ENCODE measurements at places on chromosomes 6 and 20.

GRCh38 chr20:49541733-49542513 lies 26.0 kb downstream of the PTGIS start:
- peaks cover 16% of the 10 kb centered on the region for H3K27me3 ChIP-seq
- no peaks in the 10 kb centered on the region for H3K4me1 ChIP-seq
- no peak overlapping the region for H3K27ac ChIP-seq
- DNase-seq: peak; percentile 63

DNA sequence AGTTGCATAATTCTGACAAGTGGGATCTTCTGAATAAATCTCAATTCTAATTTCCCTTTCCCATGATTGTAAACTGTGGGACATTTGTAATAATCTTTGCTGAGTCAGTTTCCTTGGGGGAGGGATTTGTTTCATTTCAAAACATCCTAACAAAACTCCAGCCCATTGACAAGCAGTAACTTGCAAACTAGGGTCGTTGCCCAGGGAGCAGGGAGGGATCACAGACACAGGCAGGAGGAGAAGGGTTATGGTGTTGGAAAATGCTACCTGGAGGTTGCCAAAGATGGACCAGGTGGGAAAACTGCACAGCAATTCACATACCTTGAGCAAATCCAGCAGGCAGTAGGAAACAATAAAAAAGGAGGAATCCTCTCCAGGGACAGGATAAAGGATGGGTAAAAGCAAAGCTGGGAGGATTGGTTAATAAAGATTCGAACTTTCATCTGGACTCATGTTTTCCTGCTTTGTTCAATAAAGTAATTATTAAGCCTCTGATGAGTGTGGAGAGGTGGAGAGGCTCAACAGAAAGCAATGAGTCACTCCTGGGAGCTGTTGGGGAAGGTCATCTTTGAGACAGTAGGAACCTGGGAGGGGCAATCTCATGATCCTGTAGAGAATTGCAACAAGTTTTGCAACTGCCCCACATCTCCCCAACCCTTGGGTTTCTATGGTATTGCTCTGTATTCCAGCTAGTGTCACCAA lies 87.3 kb upstream of the AKIRIN2 start:
- peak overlapping the region; percentile 64 for H3K4me3 ChIP-seq
- H3K4me1 ChIP-seq: peaks cover 19% of the 10 kb centered on the region
- H3K36me3 ChIP-seq: no peaks in the 10 kb centered on the region
- H3K27ac ChIP-seq: peak overlapping the region; percentile 54
- DNase-seq: peak; percentile 49

DNA sequence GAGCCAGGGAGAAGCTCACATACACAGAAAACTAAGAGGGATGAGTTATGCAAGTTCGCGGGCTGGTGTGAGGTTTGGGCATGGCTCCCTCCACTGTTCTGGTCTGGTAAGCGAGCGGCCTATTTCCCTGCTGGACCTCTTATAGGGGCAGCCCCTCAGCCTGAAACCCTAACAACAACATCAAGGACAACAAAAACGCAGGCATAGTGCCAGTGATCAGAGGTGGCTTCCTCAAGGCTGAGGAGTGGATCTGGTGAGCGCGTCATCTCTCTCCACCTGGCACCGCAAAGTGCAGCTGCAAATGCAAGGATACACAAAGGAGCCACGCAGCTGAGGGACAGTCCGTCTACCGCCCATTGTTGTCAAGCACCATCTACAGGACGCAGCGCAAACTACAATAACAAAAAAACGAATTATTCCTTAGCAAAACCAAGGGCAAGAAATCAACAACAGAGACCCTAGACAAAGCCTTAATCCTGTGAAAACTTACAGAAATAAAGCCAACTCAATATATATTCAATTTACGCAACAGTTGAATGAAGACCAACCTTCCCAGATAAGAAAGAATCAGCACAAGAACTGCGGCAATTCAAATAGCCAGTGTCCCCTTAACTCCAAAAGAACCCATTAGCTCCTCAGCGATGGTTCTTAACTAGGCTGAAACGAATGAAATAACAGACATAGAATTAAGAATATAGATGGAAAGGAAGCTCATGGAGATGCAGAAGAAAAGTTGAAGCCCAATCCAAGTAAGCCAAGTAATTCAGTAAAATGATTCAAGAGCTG lies 9.2 kb upstream of the DEFB110 start:
- H3K4me3 ChIP-seq: no peak overlapping the region
- H3K36me3 ChIP-seq: no peaks in the 10 kb centered on the region
- H3K27ac ChIP-seq: no peak overlapping the region
- no peaks in the 10 kb centered on the region for H3K4me1 ChIP-seq
- H3K27me3 ChIP-seq: no peaks in the 10 kb centered on the region
- DNase-seq: no peak

DNA sequence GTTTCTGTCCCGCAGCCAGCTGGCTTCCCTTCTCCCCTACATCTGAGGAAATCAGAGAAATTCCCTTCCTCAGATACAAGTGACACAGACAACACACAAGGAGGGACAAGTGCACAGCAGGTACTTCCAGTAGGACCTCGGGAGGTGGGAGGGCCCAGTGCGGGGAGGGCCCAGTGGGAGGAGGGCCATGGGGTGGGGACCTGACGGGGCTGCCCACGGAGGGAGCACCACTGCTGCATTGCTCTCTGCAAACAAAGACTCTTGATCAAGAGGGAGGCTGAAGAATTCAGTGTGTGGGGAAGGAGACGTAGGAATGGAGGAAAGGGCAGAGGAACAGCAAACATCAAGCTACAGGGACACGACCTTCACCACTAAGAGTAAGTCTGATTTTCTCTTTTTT lies 9.0 kb downstream of the TAP2 start:
- peaks cover 10% of the 10 kb centered on the region for H3K4me1 ChIP-seq
- H3K27me3 ChIP-seq: 0 out of 2 replicates have a peak, but pooled peaks cover 2% of the 10 kb centered on the region
- no peak overlapping the region for H3K27ac ChIP-seq
- DNase-seq: no peak

- H3K36me3 ChIP-seq: peaks cover 7% of the 10 kb centered on the region
- H3K4me3 ChIP-seq: no peak overlapping the region
- peaks cover 42% of the 10 kb centered on the region for H3K4me1 ChIP-seq
- no peak overlapping the region for H3K27ac ChIP-seq
- peaks cover 4% of the 10 kb centered on the region for H3K27me3 ChIP-seq
- DNase-seq: no peak
These were observed 81.1 kb downstream of the PRDM1 start for GRCh38 chr6:106167096-106167814.

DNA sequence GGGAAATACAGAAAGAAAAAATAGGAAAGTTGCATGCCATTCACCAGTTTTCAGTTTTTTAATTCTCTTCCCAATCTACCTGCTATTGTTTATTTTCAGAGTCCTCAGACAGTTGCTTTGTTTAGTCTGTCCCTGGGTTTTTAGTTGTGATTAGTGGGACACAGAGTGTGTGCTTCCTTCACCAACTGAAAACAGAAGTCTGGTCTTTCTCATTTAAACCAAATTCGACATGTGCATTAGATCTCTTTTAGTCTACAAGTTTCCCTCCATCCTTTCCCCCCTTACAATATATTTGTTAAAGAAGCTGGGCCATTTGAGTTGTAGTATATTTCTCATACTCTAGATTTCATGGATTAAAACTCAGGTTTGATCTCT lies 58.7 kb upstream of the STMND1 start:
- DNase-seq: no peak
- H3K27me3 ChIP-seq: peaks cover 2% of the 10 kb centered on the region
- peaks cover 4% of the 10 kb centered on the region for H3K36me3 ChIP-seq
- H3K27ac ChIP-seq: no peak overlapping the region
- peaks cover 59% of the 10 kb centered on the region for H3K4me1 ChIP-seq
- H3K4me3 ChIP-seq: no peak overlapping the region

- DNase-seq: peak; percentile 64
- peak overlapping the region; percentile 87 for H3K27ac ChIP-seq
- H3K27me3 ChIP-seq: peaks cover 3% of the 10 kb centered on the region
These were observed 67.7 kb downstream of the PYGB start for GRCh38 chr20:25315418-25316210.

DNA sequence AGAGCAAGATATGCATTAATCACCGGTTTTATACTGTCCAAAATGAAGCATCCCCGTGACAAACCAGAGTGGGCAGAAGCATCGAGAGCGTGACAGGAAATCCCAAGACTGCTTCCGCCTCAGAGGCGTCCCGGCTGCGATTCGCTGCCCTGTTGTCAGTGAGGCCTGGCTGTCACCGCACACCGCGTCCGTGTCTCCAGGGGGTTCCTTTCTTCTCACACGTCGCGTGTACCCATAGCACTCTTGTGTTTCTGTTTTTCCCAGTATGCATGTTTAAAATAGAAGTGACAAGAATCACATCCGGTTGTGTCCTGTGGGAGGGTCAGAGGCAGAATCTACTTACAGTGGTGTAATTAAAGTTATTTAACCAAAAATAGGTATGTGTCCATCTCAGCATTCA lies 8.3 kb upstream of the ADRM1 start:
- H3K27ac ChIP-seq: no peak overlapping the region
- H3K4me3 ChIP-seq: no peak overlapping the region
- H3K36me3 ChIP-seq: peaks cover 8% of the 10 kb centered on the region

GRCh38 chr6:167706313-167707109 lies 120.2 kb upstream of the AFDN start:
- peaks cover 8% of the 10 kb centered on the region for H3K36me3 ChIP-seq
- no peak for DNase-seq
- H3K4me1 ChIP-seq: no peaks in the 10 kb centered on the region
- peaks cover 2% of the 10 kb centered on the region for H3K27me3 ChIP-seq

GRCh38 chr20:58569241-58570125 lies 54.3 kb upstream of the APCDD1L start:
- H3K27me3 ChIP-seq: peaks cover 9% of the 10 kb centered on the region
- H3K36me3 ChIP-seq: no peaks in the 10 kb centered on the region
- no peak overlapping the region for H3K4me3 ChIP-seq
- no peak overlapping the region for H3K27ac ChIP-seq
- peaks cover 24% of the 10 kb centered on the region for H3K4me1 ChIP-seq
- DNase-seq: no peak

GRCh38 chr6:66321017-66321416 lies 614.0 kb upstream of the EYS start:
- no peaks in the 10 kb centered on the region for H3K27me3 ChIP-seq
- no peak for DNase-seq
- H3K27ac ChIP-seq: no peak overlapping the region

DNA sequence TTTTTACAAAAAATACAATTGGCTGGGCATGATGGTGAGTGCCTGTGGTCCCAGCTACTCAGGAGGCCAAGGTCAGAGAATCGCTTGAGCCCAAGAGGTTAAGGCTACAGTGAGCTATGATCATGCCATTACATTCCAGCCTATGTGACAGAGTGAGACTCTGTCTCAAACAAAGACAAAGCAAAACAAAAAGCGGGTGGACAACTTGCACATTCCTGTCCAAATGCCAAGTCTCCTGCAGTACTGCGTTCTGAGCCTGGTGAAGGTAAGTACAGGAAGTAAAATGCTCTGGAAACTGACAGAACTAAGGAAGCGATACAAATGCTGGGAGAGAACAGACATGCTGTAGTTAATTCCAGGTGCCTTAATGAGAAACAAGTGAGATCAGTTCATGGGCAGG lies 20.4 kb upstream of the TMEM242 start:
- peaks cover 4% of the 10 kb centered on the region for H3K36me3 ChIP-seq
- no peak for DNase-seq
- H3K4me1 ChIP-seq: peaks cover 9% of the 10 kb centered on the region
- H3K27me3 ChIP-seq: peaks cover 38% of the 10 kb centered on the region
- no peak overlapping the region for H3K27ac ChIP-seq

GRCh38 chr20:5056801-5057599 lies 55.7 kb upstream of the SLC23A2 start:
- H3K27me3 ChIP-seq: peaks cover 5% of the 10 kb centered on the region
- DNase-seq: peak; percentile 36
- no peaks in the 10 kb centered on the region for H3K36me3 ChIP-seq
- no peak overlapping the region for H3K27ac ChIP-seq
- no peak overlapping the region for H3K4me3 ChIP-seq

DNA sequence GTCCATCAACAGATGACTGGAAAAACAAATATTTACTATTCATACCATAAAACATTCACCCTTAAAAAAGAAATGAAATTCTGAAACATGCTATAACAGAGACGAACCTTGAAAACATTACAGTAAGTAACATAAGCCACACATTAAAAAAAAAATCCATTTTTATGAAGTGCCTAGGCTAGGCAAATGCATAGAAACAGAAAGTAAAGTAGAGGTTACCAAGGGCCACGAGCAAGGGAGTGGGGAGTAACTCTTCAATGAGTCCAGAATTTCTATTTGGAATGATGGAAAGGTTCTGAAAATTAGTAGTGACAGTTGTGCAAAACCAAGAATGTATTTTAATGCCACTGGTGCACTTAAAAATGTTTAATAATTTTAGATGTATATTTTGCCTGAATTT lies 47.7 kb downstream of the STAU1 start:
- 0 out of 2 replicates have a peak, but pooled peaks cover 4% of the 10 kb centered on the region for H3K4me1 ChIP-seq
- no peak overlapping the region for H3K4me3 ChIP-seq
- no peaks in the 10 kb centered on the region for H3K27me3 ChIP-seq
- H3K36me3 ChIP-seq: peaks cover 2% of the 10 kb centered on the region
- no peak overlapping the region for H3K27ac ChIP-seq
- DNase-seq: no peak

GRCh38 chr20:41889844-41890224 lies 271.7 kb upstream of the CHD6 start:
- H3K27ac ChIP-seq: no peak overlapping the region
- H3K36me3 ChIP-seq: peaks cover 6% of the 10 kb centered on the region
- no peaks in the 10 kb centered on the region for H3K4me1 ChIP-seq
- peaks cover 3% of the 10 kb centered on the region for H3K27me3 ChIP-seq

DNA sequence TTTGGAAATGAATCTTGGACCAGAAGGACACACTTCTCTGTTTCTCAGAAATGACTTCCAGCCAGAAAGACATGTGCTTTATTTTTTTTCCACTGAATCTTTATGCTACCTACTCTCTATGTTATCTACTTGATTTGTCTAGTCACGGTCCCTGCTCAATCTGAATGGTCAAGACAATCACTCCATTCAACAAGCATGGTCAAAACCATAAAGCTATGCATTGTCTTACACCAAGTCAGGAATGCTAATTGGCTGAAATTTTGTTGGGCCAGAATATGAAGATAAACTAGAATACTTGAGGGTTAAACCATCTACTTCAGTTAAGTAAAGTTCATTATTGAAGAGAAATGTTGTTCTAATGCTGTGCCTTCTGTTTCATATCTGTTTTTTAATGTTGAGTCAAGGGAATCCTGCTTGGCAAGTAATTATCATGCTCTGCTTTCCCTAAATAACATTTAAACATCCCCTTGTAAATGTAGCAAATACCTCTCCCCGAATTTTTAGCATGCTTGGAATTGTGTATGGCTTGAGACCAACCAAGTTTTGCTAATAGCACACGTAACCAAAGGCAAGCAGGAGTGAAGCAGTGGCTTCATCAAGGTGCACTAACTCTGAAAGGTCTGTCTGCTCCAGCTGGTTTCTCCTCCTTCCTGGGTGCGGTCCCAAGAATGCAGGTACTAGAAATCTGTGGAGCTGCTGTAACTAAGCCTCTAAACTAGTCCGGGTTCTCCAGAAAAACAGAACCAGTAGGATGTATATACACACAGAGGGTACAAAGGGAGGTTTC lies 190.3 kb upstream of the CDYL start:
- H3K4me3 ChIP-seq: no peak overlapping the region
- no peak overlapping the region for H3K27ac ChIP-seq
- no peaks in the 10 kb centered on the region for H3K27me3 ChIP-seq
- DNase-seq: no peak
- H3K36me3 ChIP-seq: no peaks in the 10 kb centered on the region
- peaks cover 57% of the 10 kb centered on the region for H3K4me1 ChIP-seq
